GM12878 (cell line): ENCODE measurements at places on chromosomes 11 and 22. TPM values are rescaled to one million over a fixed set of nuclear protein-coding genes. Genes with fewer than 3 reads are reported as not detected.

DNA sequence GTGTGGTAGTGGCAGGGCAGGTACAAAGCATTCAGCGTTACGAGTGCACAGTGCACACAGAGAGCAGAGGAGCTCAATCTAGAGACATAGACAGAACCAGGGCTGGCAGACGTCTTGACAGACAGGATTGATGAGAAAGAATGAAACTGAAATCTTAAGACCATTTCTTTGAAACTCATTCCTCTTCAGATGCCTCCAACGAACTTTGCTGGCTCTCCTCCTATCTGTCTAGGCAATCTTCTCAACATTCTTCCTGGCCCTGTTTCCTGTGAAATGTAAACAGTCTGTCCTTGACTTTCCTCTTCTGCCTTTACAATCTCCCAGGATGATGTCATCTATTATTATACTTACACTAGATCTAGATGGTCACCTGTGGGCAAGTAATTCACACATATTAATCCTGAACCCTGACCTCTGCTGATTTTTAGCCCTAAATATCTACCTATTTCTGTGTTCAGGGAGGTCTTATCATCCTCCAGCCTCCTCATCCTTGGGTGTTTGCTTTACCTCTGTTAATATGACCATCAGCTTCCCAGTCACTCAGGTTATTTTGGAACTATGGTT lies 119.5 kb downstream of the ENTHD1 start:
- DNase-seq, result peak; percentile 73

DNA sequence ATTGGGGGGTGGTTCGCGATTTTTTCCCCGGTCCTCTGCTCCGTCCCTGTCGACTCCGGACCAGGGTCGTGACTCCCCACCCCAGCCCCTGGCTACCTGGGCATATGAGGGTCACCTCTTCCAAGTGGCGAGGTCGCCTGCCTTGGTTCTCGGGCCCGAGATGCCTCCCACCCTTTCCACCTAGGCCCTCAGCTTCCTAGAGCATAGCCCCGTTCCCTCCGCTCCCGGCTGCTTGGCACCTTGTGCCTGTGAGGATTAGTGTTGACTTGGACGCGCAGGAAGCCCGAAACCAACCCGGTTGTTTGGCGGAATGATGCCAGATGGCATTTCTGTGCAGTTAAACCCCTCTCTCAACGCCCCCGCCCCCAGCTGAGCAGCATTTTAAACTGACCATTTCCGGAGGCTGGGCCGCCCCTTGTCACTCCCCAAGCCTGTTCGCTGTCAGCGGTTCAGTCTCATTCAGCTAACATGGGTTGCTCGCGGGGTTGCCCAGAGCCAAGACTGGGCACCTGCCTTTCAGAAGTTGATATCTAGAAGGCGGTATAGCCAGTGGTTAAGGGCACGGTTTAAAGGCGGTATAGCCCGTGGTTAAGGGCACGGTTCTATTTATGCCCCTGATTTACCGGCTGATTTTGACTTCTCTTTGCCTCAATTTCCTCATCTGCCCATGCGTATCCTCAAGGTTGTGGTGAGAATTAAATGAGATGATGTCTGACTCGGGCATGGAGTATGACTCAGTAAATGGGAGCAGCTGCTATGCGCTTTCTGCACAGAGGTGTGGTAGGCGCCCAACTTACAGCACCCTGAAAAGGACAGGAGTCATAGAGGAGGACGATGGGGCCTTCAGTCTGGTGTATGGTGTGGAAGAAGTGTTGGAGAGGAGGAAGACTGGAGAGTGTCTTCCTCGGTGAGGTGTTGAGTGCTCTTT lies 639 bp downstream of the INCENP start:
- DNase-seq, result no peak

DEFB131B gene
- total RNA-seq, result not detected in 2 replicates

DNA sequence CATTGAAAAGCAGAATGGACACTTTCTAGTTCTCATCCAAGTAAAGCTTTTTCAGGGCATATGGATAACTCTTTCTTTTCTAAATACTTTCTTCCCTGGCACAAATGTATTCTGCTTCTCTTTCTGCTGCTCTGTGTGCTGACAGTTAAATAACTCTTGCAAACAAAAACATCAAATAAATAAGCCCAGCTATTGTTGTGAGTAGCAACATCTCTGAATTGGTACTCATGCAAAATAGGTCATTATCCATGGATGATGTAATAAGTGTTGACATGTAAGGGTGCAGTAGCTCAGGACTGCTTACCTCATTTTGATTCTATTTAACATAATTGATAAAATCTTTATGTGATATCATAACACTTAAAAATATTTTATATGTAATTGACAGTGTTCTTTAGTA lies 164.3 kb downstream of the MSANTD4 start:
- DNase-seq, result no peak

DNA sequence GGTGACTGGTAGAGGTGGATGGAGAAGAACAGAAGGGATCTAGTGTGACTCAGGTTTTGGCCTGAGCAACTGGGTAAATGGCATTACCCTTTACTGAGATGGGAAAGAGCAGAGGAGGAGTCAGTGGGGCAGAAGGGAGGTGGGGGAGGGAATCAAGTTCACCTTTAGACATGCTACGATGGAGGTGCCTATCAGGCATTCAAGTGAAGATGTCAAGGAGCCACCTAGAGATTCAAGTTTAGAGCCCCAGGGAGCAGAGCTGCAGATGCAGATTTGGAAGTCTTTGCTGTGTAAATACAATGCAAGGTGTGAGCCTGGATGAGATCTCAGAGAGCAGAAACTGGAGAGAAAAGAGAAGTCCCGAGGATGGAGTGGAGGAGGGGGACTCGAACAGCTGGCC lies 979 bp upstream of the MOGAT2 start:
- DNase-seq, result no peak

MS4A2 gene
- not detected in 2 replicates for total RNA-seq

GRCh38 chr11:12429155-12429554 lies 51.8 kb downstream of the PARVA start:
- DNase-seq, result no peak

OR51B5 gene
- 0.18 TPM in 1 of 2 replicates, not detected in the other for total RNA-seq

CYTH4 gene
- total RNA-seq, result 25.8 and 26.0 TPM in 2 replicates

DNA sequence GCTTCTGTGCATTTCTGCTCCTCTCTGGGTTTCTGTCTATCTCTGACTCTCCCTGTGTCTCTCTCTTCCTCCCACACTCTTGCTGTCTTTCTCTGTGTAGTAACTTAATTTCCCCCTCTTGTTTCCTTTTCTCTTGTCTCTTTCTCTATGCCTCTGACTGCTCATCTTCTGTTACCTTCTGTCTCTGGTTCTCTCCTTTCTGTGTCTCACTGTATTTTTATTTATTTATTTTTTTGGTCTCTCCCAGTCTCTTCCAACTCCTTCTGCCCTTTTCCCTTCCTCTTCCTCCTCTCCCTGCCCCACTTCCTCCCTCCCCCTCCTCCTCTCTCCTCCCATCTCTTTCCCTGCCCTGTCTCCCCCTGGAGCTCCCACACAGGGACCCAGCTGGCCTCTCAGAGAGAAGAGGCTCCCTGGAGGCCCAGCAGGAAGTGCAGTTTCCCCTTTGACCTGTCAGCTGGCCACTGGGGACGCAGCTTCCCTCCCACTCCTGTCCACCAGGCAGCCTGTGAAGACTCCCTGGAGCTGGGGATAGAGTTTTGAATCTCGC lies 38.3 kb upstream of the MYH9 start:
- no peak for DNase-seq

DNA sequence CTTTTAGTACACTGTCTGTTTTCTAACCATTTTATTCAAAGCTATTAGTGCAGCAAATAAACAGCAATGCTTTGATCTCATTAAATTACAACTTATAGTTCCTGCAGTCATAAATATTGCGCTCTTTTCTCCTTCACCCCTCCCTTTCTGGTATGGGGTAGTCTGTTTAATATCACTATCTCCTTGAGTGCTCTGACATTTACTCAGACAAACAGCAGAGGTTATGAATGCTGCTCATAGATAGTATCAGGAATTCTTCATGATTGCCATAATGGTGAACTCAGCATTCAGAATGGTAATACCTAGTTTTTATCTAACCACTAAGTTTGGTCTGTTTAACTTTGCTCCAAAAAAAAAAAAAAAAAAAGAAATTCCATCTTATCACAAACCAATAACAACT lies 87.4 kb downstream of the EIF3M start:
- DNase-seq, result no peak

DNA sequence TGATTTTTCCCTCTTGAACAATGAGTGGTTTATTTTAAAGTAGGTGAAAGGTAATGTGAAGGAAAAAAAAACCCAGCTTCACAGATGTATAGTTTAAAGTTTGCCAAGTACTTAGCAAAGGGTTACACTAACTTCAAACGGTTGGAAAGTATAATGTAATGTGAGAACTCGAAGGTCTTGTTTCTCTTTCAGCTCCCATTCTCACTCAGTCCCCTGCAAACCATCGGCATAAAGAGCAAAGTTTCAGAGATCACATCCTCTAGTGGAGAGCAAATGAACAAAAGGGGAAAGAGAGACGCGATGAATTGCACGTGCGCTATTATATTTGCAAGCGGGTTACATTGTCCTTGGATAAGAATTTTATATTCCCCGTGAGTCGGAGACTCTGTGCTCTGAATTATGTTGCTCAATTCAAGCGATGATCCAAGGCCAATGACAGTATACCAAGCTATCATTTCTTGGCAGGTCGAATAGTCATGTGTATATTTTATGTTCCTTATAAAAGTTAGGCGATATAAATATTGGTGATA lies 37.6 kb upstream of the BIRC3 start:
- DNase-seq, result peak; percentile 68

DNA sequence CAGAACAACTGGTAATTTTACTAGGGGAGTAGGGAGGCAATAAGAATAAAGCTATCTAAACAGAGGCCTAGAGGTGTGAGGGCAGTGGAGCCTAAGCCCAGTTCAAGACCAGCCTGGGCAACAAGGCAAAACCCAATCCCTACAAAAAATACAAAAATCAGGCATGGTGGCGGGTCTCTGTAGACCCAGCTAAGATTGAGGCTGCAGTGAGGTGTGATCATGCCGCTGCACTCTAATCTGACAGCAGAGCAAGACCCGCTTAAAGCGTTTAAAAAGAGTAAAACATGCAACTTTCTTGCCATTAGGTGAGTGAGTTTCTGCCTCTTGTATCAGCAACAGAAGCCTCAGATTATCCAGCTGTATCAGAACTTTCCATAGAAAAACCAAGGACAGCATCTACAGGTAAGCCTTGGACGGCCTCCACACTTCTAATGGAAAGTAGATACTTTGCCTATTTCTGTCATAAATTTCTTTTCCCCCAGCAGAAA lies 12.1 kb downstream of the TAF1D start:
- DNase-seq, result no peak

- no peak for DNase-seq
Measured at GRCh38 chr22:44586999-44587736, 89.1 kb upstream of the RTL6 start.
